ENCODE measurements at places on chromosomes 3 and 15.

GRCh38 chr15:52124270-52124880, 11.8 kb upstream of the BCL2L10 start:
- no peak for DNase-seq

- no peak for DNase-seq
Observed at GRCh38 chr15:67501836-67502461, 19.0 kb upstream of the C15orf61 start.

- no peak for DNase-seq
Observed at GRCh38 chr3:132486099-132486498, 68.8 kb downstream of the DNAJC13 start.

DNA sequence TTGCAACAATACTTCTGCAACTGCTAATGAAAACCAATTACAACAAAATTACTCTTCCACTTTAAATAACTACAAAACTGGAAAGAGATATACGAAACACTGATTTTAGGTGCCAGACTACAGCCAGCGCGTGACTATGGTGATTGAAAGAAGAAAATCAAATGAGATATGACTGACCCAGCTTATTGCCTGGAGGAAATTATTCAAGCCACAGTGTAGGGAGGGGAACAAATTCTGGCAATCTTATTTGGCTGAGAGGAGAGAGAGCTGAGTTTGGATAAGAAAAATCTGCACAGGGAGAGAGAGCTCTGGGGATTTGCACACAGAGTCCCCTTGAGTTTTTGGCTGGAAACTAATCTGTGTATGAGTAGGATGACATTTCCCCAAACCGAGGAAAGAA, 470.3 kb upstream of the FRG2C start:
- no peak for DNase-seq

DNA sequence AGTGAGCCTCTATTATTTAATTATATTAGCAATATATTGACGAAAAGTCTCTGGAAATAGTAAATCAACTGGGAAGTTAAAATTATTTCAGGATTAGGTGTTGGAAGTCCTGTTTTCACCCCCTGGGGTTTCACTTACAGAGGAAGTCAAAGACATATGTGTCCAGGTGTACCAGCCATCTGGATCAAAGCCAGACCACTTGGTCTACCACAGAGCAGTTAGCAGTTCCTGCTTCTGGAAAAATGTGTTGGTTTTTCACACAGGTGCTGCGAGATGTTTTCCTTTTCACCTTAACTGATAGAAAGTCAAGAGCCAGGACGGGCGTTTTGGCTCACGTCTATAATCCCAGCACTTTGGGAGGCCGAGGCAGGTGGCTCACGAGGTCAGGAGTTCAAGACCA, 13.1 kb downstream of the MME start:
- DNase-seq = no peak

GRCh38 chr3:111735243-111735758, 123.8 kb upstream of the PHLDB2 start:
- no peak for DNase-seq

GRCh38 chr15:70356919-70357318, 259.2 kb upstream of the TLE3 start:
- peak; percentile 12 for DNase-seq

DNA sequence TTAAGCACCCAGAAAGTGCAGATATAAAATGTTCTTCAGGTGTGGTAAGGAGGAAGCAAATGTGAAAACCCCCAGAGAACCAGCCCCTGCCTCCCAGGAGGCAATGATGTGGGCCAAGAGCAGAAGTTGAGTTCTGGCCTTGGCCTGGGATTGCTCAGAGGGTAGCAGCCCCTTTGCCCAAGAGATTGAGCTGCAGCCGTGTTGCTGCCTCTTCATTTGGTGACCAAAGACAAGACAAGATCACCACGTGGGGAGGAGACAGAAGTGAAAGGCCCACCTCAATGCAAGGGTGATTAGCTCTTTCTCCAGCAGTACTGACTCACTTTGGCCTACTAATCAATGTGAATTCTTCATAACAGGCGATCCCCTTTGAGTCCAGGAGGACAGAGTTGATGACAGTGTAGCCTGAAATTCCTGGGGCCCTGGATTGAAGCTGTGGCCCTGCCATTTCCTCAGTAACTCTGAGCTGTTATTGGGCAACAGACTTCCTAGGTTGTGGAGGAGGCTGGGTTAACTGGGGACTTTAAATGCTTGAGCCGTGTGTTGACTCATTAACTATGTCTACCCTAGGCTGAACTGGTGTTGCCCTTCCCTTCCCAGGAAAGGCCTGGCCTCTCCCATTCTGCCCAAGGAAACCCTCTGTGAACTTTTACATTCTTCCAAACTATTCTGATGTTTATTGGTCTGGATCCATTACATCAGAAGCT, 86.5 kb downstream of the ST6GAL1 start:
- DNase-seq = no peak

GRCh38 chr15:67758619-67759300, 66.5 kb upstream of the SKOR1 start:
- no peak for DNase-seq

GRCh38 chr3:185900228-185900627, 37.6 kb downstream of the TRA2B start:
- DNase-seq = no peak

- DNase-seq = peak; percentile 82
Observed at GRCh38 chr15:74790080-74790916, 8.4 kb downstream of the CSK start.

DNA sequence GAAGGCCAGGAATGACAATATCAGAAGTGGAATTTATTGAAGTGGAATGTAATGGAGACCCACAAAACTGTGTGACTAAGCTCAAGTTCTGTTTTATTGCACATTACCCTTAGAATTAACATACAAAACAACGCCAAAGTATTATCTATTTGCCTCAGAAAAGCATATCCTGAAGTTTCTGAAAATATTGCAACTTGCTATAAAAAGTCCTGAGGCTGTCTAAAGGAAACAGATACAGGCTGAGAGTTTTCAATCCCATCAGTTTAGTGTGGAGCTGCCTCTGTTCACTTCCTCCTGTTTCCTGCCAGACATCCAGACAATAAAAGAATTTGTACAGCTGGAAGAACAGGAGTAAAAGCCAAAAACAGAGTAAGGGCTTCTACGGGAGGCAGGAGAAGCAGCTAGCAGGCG, 108.8 kb downstream of the FBN1 start:
- peak; percentile 47 for DNase-seq

All from right hindlimb (tissue), 1 donor.